AG08395 (cell line): ENCODE measurements at places on chromosomes 4 and X.
A peak's percentile ranks its signal among the peaks of the same experiment; 100 is the strongest.

DNA sequence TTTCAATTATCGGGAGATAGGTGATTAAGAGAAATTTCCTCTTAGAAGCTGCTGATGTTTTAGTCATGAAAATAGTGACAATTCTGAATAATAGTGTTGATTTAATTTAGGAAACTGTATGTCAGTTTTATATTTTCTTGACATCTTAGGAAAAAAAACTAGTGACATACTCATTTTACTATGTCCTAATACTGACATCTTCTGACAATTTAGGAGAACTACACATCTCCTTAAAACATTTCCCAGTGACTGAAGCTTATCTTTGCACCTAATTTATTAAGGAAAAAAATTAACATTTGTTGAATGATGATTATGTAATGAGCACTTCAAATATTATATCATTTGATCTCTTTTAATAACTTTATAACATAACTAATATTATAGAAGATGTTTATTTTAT lies 42.0 kb upstream of the RBMXL3 start:
- peak; percentile 28 for DNase-seq

DNA sequence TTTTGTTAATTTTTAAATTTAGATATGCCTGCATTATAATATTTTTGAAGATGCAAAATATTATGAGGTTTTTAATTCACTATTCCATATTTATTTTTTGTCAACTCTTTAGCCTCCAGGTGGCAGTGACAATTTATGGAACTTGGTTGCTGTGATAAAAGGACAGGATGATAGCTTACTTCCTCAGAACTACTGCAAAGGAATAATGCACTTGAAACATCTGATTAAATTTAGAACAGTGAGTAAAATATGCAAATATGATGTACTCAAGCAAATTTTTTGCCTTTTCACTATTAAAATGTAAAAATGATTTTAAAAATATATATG lies 45.1 kb downstream of the SPATA4 start:
- peak; percentile 33 for DNase-seq

- DNase-seq: no peak
Observed at GRCh38 chrX:43108828-43109227, 330.9 kb upstream of the PPP1R2C start.

GRCh38 chr4:83890816-83891215 lies 354.9 kb downstream of the GPAT3 start:
- no peak for DNase-seq

DNA sequence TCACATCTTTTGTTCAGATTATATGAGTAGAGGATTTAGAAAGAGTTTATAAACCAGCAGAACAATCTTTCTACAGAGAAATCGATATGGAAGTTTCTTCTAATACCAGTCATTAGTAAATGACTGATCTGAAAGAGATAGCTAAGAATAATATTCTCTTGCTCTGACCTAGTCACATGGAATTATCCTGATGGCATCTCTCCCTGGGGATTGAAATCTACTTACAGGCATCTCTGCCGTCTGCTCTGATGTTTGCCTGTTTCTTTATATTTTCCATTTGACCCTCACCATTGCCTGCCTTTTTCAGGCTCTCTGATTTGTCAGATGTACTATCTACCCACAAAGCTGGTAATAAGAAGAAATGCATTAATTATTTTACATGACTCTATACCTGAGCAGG lies 1157.3 kb downstream of the PCDH7 start:
- no peak for DNase-seq

GRCh38 chr4:2599304-2599654 lies 62.8 kb downstream of the FAM193A start:
- no peak for DNase-seq

DNA sequence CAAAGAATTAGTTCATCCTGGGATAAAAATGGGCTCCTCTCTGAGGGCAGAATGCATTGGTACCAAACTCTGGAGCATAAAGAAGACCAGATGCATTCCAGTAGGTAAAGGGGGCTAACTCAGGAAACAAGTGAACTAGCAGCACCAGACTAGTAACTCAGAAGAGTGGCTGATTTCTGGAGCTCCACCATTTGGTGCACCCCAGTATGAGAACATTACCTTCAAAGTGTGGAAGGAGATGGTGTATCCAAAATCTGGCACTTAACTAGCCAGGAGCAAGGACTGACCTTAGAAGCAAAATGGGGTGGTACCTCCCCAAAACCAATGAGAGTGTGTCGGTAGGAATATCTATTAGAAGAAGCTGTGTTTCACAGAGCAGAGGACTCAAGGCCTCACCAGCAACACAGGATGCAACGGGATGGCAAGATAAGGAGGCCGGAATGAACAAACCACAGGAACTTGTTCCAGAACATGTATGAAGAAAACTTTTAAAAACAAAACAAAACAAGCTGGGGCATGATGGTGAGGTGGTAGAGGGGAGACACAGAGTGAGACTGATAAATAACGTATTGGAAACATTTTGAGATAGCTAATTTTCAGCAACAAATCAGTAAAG lies 142.3 kb downstream of the INPP4B start:
- no peak for DNase-seq

GRCh38 chr4:161714931-161715330 lies 448.9 kb downstream of the FSTL5 start:
- no peak for DNase-seq

DNA sequence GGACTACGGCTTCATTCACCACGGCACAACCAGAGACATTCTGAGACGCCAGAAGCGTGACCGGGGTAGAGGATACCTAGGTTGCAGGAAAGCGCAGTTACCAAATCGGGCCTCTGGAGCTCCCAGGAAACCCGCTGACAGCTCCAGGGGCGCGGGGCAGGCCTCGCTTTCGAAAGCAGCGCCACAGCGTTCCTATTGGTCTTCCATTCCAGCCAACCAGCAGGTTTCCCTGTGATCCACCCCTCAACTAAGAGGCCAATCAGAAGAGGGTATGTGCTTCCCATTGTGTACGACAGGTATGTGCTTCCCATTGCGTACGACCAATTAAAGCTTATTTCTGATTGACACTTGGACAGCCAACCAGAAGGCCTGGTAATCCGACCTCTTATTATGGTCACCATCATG lies 14.9 kb downstream of the SNX12 start:
- DNase-seq: no peak

- DNase-seq: peak; percentile 23
Observed at GRCh38 chr4:145935253-145936141, 3.1 kb downstream of the ZNF827 start.

- DNase-seq: no peak
Observed at GRCh38 chrX:40146262-40147125, 48.7 kb upstream of the BCOR start.

DNA sequence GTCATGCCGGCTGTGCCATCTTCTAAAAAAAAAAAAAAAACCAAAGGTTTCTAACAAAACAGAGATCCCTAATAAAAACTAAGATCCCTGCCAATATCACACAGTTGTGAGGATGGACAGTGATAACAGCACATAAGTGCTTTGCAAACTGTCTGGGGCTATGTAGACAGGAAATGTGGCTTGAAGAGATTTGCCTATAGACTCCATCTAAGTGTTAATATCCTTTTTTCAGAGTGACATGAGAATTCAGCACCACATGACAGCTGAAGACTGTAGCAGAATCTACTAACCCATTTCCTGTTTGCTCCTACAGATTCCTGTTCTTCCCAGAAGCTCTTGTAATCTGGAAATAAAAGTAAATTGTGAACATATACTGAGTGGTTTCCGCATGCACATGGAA lies 215.4 kb downstream of the KDR start:
- DNase-seq: no peak

DNA sequence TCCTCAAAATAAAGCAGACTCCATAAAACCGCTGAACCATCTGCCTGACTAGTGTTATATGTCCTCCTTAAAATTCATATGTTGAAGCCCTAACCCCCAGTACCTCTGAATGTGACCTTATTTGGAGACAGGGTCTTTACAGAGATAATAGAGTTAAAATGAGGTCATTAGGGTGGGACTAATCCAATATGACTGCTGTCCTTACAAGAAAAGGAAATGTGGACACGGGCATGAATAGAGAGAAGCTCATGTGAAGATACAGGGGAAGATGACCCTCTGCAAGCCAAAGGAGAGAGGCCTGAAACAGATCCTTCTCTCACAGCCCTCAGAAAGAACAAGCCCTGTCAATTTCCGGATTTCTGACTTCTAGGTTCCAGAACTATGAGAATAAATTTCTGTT lies 82.0 kb upstream of the KLHL13 start:
- no peak for DNase-seq

- DNase-seq: no peak
Observed at GRCh38 chrX:42021058-42021457, 97.7 kb upstream of the CASK start.

DNA sequence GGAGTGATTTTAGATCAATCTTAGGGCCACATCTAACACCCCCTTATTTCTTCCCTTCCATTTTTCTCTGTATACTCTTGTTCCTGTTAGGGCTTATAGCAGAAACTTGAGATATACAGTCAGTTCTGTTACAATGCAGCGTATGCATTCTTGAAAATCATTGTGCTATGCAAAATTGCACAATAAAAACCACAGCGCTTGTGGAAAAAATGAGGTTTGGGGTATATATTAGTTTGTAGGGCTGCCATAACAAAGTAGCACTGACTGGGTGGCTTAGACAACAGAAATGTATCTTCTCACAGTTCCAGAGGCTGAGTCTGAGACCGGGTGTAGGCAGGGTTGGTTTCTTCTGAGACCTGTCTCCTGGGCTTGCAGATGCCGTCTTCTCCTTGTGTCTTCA lies 59.0 kb downstream of the WWC2 start:
- no peak for DNase-seq

- no peak for DNase-seq
Observed at GRCh38 chr4:38785901-38786402, 3.2 kb upstream of the TLR10 start.

- peak; percentile 40 for DNase-seq
Observed at GRCh38 chr4:118997601-118998000, 108.9 kb downstream of the SYNPO2 start.

DNA sequence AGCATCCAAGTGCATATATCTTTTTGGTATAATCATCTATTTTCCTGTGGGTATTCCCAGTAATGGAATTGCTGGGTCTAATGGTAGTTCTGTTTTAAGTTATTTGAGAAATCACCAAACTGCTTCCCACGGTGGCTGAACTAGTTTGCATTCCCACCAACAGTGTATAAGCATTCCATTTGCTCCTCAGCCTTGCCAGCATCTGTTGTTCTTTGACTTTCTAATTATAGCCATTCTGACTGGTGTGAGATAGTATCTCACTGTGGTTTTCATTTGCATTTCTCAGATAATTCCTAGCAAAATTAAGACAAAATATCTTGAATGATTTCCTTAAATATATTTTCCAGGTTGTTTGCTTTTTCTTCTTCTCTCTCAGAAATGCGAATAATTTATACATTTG lies 341.1 kb downstream of the GBA3 start:
- DNase-seq: no peak

DNA sequence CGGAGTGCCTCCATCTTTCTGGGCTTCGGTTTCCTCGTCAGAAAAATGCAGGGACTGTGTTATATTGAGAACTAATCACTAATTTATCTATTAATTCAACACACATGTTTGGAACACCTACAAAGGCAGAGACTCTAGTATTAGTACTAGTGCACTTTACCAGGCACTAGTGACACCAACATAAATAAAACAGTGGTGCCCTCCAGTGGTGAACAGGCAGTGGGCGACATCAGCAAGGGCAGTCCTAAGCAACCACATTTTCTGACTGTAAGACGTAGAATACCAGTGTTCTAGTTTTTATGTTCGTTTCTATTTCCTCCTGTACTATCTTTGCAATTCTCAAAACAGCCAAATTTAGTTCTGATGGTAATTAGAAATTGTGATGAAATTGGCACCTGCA lies 69.1 kb upstream of the UCP1 start:
- DNase-seq: peak; percentile 40

DNA sequence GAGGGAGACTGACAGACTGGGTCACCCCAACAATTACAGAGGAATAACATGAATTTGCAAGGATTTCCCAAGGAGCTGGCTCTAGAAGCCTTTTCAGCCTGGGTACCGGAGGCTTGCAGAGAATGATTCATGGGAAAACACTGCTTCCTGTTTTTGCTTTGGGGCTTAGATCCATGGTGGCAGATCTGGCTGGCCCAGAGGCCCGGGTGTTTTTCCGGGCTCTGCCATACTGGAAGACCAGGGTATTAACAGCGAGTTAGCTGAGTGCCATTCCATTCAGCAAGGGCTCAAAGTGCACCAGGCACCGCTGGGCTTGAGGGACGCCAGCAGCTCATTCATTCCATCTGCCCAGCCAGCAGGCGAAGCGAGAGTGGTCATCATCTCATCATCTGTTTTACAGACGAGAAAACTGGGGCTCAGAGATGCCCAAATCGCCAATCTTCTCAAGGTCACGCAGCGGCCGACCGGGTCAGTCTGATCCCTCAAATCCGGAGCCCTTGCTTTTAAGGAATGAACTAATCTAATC lies 1.3 kb downstream of the WDR1 start:
- peak; percentile 65 for DNase-seq

DNA sequence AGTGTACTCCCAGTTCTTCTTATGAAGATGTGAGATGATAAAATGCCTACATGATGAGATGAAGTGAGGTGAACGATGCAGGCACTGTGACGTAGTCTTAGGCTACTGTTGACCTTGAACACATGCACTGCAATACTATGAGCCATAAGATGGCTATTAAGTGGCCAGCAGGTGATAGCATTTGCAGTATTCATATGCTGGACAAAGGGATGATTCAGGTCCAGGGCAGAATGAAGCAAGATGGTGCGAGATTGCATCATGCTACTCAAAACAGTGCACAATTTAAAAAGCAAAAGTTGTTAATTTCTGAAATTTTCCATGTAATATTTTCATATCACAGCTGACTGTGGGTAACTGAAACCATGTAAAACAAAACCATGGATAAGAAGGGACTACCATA lies 781.4 kb downstream of the PCDH18 start:
- DNase-seq: no peak

GRCh38 chr4:10100734-10101216 lies 15.8 kb downstream of the WDR1 start:
- no peak for DNase-seq

DNA sequence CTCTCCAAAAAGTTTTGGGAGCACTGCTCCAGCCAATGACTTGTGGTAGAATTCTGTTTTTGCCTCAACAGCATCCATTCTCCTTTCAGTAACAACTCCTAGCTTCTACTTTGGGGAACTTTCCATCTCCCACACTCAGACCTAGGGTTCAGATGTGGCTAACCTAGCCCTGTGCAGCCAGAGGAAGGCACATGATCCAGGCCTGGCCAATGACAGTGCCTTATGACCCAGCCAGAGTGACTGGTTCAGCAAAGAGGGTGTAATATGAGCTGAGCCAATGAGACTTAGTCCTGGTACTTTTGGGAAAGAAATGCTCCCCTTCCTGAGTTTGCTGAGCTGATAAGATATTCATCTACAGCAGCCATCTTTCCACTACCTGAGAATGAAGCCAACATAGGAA lies 5.4 kb upstream of the USP46 start:
- no peak for DNase-seq
